ENCODE measurements at places on chromosomes 7 and 10. TPM values are rescaled to one million over a fixed set of nuclear protein-coding genes. Genes with fewer than 3 reads are reported as not detected.

Gene ABCB4
- total RNA-seq: not detected

Gene PNLIP
- not detected for total RNA-seq

Gene NPSR1
- not detected for total RNA-seq

Gene ACSM6
- not detected for total RNA-seq

Gene FAM221A
- total RNA-seq: 2.2 TPM

Gene INHBA
- total RNA-seq: not detected

Gene POU6F2
- total RNA-seq: not detected

DNA sequence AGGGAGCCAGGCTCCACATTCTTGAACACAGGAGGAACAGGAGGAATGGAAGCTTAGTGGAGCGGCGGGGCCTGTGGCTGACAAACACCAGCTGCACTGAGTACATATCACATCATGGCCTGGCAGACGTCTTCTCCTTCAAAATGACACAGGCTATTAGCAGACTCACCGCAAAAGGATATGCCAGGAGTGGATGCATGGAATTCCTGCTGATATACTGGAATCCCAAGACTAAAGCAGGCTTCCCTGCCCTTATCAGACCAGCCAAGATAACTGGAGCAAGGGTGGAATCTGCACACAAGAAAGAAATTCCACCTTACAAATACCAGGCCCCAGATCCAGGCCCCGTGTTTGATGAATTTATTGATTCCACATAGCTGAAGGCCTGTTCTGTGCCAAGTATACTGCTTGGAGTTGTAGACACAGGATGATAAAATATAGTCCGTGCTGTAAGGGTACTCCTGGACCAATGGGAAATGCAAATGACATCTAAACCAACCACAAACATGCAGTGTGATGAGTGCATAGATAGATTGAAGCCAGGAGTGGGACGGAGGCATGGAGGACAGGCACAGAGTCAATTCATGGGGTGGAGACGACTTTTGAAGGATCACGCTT lies 480.5 kb upstream of the ZMIZ1 start:
- peak; percentile 10 for DNase-seq

- DNase-seq: no peak
Measured at GRCh38 chr10:46234026-46234425, 52.8 kb upstream of the ANTXRL start.

DNA sequence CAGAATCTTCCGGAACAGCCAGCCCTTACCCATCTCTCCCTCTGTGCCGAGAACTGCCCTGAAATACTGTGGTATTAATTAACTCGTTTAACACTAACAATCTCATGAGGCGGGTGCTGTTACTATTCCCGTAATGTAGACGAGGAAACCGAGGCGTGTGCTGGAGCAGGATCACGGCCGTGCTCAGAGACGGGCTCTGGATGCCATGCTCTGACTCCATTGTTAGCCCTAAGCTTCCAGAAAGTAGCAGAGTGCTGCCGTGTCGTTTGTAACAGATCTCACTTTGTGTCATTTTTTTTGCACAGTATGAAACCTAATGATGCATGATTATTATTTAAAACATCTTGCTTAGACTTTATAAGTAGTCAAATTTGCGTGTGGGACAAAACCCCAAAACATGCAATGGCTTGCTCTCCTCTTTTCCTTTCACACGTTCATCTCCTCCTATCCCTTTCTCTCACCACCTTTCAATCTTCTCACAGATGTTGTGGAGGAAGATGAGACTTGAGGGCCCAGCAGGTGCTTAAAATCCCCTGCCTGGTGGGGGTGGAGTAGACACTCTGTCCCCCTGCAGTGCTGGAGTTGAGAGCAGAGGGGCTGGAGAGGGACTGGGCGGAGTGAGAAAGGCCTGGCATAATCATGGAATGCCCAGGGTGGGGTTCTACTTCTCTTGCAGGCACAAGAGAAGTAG lies 482 bp upstream of the ACTR3C start:
- DNase-seq: peak; percentile 40

DNA sequence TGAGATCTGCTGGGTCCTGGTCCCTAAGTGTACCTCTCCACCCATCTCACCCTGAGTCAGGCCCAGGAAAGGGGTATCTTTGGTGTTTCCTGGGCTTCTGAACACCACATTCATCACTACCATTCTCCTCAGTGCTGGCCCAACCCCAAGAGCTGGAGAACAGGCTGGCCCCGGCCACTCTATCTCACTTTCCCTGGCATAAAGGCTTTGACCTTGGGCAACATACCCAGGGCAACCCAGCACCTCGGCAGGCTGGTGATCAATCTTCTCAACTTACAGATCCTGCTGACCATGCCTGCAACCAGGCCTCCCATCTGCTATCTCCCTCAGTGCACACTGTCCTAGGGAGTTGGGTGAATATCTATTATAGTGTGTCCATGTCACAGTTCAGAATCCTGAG lies 2.1 kb downstream of the VSIR start:
- DNase-seq: no peak

- no peak for DNase-seq
Measured at GRCh38 chr10:77195101-77195500, 442.5 kb downstream of the KCNMA1 start.

DNA sequence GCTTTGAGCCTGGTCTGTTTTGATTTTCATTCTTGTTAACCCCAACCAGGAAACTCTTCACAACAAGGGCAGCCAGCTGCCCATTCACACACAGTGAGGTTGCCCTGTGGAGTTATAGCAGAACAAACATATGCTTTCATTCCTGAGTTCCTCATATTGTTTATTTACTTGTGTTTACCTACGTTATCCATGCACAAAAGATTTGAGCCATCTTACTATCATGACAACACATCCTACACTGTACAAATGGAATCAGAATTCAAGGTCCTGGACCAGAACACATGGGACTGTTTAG lies 21.7 kb upstream of the BMPER start:
- no peak for DNase-seq

DNA sequence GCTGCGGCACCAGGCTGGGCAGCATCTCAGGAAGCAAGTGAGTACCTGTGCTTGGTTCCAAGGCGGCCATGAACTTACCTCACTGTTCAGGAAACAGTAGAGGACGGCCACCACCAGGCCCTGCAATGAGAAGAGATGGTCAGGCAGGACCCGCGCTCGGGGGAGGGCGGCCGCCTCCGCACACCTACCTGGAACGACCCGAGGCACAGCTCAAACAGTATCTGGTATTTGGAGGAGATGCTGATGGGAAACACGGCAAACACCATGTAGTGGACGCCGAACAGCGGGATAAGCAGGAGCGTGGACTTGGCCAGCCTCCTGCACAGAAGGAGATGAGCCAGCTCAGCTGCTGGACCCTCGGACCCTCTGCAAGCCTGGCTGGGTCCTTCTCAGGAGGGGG lies 112.9 kb downstream of the VIPR2 start:
- no peak for DNase-seq

DNA sequence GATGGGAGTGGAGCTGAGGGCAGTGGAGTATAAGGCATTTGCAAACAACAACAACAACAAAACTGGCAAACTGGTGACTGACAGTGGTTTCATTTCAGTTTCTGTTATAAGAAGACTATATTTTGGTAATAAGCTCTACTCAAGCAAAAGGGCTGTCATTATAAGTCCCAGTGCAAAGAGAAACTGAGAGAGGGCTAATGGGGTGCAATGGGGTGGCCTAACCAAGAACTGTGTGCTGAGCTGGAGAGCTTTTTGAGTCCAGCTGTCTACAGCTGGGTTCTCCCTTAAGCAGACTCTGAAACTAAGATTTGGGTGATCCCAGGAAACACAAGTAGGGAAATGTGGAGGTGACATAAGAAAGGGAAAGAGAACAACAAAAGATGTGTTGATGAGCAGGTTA lies 439.3 kb downstream of the ADRA2A start:
- DNase-seq: no peak

DNA sequence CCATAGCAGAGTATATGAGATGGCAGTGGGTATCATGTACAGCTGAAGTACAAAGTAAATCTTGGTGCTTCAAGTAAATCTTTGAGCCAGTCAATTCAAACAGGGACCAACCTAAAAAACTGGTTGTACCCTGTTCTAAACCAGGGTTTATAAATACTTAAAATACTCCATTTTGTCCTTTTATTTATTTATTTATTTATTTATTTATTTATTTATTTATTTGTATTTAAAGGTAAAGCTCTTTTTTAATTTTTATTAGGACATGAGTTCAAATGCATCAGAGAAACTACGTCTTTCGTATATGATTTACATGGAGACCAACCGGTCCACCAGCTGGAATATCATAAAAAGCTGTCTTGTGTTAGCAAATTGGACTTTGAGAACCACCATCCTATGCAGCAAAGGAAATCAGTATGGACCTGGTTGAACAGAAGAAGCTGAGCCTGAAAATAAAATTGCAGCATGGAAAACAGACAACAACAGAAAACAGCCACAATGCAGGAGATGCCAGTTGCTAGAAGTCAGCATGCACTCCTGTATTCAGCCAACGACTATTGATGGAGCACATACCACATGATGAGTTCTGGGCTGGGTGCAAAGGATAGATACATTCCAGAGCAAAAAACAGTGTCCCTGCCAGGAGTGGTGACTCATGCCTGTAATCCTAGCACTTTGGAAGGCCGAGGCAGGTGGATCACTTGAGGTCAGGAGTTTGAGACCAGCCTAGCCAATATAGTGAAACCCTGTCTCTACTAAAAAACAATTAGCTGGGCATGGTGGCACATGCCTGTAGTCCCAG lies 60.0 kb downstream of the PLXNA4 start:
- DNase-seq: no peak

- DNase-seq: no peak
Measured at GRCh38 chr7:1844336-1844950, 174.4 kb downstream of the ELFN1 start.
